ENCODE measurements at places on chromosomes 7 and 10.

GRCh38 chr7:35483568-35483967 lies 211.4 kb downstream of the HERPUD2 start:
- DNase-seq = no peak

DNA sequence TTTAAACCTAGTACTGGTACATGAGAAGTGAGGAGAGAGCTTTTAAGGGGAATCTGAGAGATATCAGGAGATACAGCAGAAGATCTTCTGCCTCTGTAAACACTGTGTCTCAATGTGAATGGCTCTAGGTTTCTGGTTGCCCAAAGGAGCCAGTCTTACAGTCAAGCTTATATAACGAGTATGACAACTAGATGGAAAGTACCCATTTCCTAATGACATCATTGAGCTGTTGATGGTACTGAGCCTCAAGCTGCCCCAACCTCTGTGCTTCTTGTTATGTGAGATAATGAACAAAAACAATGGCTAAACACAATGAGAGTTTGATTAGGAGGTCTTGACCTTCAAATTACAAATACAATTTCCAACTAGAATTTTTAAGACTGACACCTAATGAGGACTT lies 451.5 kb downstream of the SORCS1 start:
- no peak for DNase-seq

GRCh38 chr10:69217119-69217754 lies 2.9 kb upstream of the HKDC1 start:
- no peak for DNase-seq

DNA sequence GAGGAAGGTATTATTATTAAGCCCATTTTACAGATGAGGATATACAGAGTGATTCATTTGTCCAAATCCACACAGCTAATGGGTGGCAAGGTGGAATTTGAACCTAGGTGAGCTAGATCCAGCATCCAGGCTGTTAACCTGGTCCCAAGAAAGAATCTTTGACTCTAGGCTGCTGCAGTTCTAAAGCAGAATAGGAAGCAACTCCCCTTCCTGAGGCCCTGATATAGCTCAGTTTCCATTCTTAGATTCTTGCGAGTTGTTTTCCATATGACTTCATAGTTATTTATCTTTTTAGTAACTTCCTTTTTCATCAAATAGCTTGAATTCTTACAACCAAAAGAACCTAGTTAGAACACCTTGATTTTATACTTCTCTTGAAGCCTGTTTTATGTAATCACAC lies 24.1 kb upstream of the ZC3HAV1L start:
- DNase-seq = no peak

- peak; percentile 11 for DNase-seq
Observed at GRCh38 chr10:116961406-116962251, 43.4 kb downstream of the SHTN1 start.

Data from G401 (cell line).